ENCODE measurements at places on chromosomes 12 and 14. TPM values are rescaled to one million over a fixed set of nuclear protein-coding genes. Genes with fewer than 3 reads are reported as not detected.

DNA sequence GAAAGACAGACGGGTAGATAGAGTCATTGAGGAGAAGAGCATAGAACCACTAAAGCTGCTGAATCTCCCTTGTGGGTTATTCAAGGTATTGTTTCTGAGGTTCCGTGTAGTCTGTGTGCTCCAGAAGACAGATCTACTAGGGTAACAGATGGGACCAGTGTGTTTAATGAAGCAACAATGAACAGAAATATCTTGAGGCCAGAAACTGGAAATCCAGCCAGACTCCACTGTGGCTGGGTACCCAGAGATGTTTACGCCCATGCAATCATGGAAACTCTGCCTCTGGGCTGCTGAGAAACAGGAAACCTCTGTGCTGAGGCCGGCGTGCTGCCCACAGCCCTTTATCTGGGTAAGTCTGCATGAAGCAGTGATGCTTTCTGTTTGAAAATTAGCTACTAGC, 8.3 kb downstream of the PROX2 start:
- no peak for DNase-seq

ISCA2 gene
- total RNA-seq = 15.4 TPM

- no peak for DNase-seq
Measured at GRCh38 chr12:27852742-27853141, 72.7 kb upstream of the MANSC4 start.

GRCh38 chr14:90460136-90460535, 63.3 kb downstream of the CALM1 start:
- DNase-seq = no peak

GRCh38 chr14:32382704-32383103, 53.6 kb downstream of the AKAP6 start:
- DNase-seq = no peak
